ENCODE measurements at places on chromosomes 6 and 20. TPM values are rescaled to one million over a fixed set of nuclear protein-coding genes. Genes with fewer than 3 reads are reported as not detected.

DNA sequence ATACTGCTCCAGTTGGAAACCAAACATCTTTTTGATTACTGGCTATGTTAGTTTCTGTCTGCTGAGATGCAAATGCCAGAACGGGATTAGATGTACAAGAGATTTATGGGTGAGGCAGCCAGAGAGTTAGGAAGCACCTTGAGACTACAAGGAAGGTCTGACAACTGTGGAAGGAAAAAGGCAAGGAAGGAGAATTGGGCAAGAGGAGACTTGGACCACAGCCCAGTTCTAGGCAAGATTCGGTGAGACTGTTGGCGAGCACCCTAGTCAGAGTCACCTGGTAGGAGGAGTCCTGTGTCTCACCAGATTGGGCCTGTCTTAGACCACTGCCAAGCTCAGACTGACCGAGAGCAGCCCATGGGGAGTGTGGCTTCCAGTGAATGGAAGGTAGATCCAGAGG is 91.8 kb upstream of the F13A1 start:
- DNase-seq = no peak

The BPIFB1 gene
- total RNA-seq = not detected

The KIF13A gene
- total RNA-seq = 89.2 TPM

DNA sequence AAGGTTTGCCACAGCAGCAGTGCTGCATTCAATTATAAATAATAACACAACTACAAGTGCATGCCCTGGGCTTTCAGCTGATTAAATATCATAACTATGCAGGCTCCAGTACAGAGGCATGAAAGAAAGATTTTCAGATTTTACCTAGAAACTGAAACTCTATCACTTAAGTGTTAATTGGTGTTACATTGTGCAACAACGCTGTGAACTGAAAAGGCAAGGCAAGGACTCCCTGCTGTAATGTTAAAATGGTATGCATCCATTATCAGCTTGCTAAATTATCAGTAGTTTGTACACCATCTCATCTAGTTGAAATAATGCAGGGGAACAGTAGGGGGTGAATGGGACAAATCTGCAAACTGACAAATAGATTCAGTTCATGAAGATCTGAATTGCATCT is 976.7 kb upstream of the MANEA start:
- DNase-seq = no peak

Data from aorta (tissue), 5 donors.